ENCODE measurements at places on chromosomes 1 and 21.

DNA sequence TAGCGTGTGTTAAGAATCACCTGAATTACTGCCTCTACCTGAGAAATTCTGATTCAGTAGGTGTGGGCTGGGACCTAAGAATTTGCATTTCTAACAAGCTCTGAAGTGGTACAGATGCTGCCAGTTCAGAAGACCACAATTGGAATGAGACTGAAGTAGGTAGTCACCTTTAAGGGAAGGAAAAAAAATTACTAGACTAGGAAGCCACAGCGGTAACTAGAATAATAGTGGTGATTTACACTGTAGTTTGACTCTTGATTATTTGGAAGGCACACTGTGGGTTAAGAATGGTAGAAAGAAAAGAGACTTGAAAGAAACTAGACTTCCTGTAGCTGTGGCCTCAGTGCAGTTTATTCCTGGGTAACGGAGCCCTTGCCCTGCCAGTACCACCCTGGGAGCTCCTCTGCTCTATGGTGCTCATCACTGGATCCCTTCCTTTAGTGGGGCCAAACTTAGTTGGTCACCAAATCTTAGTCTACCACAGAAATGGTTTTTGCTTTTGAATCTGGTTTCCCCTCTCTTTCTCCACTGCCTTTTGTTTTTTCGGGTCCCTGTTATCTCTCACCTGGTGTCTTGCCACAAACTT, 43.6 kb downstream of the ARID1A start:
- no peak for DNase-seq

DNA sequence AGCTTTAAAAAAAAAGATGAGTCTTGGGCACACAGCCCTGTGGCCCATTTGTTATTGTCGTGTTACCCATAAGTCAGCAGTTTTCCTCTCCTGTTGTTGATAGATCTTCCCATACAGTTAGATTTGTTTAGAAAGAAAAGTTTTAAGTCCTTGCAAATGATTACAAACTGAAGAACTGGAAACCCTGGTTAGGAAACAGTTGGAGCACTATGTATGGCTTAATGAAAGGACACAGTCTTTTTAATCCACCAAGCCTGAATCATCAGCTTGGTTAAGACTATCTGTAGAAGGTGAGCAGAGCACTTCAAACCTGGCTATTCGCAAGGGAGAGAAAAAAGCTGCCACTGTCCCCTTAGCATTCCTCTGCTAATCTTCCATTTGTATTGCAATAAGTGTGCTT, 241.0 kb downstream of the DISC1 start:
- DNase-seq = no peak

- no peak for DNase-seq
These were observed 102.0 kb upstream of the BRINP3 start for GRCh38 chr1:190579552-190580193.

GRCh38 chr1:90809093-90809492, 92.0 kb upstream of the BARHL2 start:
- no peak for DNase-seq

DNA sequence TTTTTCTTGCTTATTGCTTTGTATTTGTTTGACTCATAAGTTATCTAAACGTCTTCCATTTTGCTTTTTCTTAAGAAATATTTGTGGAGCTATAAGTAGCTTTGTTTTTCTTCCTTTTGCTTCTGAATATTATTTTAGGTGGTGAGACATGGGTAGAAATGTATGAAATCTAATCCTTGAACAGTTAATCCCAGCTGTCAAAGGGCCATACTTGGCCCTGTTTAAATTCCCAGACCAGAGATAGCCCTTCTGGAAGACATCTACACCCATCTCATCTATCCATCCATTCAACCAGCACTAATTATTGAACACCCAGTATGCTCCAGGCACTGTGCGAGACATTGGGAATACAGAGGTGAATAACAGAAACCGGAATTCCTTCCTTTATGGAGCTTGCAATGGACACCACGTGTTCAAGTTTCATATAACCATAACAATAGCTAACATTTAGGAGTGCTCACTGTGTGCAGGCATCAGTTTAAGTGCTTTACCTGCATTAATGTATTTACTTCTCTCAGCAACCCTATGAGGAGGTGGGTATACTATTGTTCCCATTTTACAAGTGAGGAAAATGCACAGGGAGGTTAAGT, 8.7 kb downstream of the TACSTD2 start:
- DNase-seq = no peak

DNA sequence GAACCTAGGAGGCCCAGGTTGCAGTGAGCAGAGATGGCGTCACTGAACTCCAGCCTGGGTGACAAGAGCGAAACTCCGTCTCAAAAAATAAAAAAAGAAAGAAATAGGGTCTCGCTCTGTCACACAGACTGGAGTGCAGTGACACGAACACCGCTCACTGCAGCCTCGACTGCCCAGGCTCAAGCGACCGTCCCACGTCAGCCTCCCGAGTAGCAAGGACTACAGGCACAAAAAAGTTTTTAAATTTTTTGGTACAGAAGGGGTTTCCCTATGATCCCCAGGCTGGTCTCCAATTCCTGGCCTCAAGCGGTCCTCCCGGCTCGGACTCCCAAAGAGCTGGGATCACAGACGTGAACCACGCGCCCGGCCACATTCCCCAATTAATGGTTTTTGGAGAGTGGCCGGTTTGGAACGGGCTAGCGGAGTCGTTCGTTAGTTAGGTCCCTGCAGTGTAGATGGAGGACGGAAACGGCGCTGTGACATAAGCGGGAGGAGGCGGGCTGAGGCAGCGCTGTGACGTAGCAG, 611 bp upstream of the GUK1 start:
- DNase-seq = no peak

DNA sequence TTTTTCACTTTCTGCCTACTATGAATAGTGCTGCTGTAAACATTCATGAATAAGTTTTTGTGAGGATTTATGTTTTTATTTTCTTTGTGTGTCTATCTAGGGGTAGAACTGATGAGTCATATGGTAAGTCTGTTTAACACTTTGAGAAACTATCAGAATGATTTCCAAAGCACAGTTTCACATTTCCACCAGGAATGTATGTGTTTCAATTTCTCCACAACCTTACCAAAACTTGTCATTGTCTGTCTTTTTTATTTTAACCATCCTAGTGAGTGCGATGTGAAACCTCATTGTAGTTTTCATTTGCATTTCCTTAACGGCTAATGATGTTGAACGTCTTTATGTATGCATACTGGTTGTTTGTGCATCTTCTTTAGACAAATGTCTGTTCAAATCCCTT, 23.5 kb downstream of the RNASEL start:
- no peak for DNase-seq

DNA sequence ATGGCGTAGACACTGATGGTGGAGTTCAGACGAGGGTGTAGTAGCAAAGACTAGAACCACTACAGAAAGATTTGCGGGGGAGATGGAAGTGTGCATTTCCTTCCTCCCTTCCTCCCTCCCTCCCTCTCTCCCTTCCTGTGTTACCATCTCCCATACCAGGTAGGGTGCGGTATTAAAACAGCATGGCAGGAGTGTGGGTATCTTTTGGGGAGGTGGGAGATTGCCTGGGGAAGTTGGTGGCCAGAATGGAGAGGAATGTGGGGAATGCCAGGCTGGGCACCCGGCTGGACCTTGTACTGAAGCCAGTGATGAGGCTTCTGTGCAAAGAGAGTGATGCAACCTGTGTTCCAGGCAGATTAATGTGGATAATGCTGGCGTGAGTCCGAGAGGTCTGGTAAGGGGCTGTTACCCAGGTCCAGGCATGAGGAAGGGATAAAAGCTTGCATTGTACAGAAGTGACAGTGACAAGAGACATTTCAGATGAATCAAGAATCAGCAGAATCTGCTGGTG, 30.3 kb upstream of the PPP2R5A start:
- no peak for DNase-seq

DNA sequence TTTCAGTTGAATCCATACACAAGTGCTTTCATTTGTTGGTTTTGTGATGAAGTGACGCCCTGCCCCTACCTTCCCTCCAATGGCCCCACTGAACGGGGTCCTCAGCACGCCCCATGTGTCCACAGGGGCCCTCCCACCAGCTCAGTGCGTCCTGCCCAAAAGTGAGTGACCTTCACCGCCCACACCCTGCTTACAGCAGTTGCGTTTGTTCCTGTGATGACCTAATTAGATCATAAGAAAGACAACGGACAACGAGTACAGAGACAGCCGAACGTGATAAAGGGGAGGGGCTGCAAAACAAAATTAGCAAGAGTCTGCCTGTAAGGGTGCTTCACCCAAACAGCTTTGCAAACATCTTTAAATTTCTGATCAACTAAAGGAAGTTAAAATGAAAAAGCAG, 38.2 kb upstream of the RIPK4 start:
- no peak for DNase-seq

DNA sequence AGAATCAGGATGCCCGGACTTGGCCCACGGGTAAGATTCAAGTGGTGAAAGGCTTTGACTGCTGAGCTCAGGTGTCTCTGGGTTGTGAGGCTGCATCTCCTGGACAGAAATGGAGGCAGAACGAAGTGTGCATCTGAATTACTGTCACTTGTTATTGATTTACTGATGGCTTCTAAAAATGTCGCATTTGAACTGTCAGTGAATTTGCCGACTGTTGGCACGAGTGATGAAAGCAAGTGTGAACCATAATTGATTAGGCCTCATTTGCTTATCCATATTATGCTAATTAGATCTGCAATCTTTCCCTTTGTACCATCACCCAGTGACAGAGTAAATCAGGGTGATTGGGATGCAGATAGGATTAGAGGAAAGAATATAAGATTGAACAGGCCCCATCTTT, 252.4 kb downstream of the NUF2 start:
- DNase-seq = no peak

GRCh38 chr1:20654104-20654690, 7.0 kb downstream of the DDOST start:
- no peak for DNase-seq

GRCh38 chr1:33260439-33260838, 4.1 kb downstream of the ZNF362 start:
- peak; percentile 56 for DNase-seq

DNA sequence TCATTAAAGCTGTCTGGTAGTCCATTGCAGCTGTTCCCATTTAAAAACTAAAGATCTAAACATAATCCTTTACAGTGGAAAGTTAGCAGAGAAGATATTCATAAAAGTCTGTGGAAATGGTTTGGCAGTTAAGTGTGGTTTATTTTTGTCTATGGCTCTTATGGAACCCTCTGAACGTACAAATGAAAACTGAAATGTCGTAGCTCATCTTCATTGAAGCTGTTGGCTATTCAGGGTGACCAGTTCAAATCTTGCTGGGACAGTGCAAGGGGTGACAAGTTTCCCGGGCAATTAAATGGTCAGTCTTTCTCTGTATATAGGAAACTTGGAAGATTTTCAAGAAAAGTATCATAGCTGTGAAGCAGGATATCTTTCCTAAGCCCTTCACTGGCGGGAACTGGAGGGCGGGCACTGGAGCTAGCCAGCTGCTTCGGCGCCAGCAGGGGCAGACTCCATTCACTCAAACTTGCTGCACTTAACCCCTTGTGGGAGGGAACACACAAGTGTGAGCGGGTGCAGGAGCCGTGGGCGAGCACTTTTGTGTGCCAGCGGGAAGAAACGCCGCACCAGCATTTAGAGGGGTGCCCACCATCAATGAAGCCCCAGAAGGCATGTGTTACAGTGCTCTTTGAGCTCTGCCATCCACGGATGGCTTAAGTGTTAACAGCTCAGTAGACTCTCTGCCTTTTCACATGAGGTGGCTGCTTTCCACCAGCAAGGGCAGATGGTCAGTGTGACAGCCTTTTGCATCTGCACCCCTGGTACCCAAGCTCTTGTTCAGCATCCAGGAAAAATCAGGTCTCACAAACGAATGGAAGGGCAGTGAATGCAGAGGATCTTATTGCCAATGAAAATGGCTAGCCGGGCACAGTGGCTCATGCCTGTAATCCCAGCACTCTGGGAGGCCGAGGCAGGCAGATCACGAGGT, 232.1 kb upstream of the KAZN start:
- no peak for DNase-seq

DNA sequence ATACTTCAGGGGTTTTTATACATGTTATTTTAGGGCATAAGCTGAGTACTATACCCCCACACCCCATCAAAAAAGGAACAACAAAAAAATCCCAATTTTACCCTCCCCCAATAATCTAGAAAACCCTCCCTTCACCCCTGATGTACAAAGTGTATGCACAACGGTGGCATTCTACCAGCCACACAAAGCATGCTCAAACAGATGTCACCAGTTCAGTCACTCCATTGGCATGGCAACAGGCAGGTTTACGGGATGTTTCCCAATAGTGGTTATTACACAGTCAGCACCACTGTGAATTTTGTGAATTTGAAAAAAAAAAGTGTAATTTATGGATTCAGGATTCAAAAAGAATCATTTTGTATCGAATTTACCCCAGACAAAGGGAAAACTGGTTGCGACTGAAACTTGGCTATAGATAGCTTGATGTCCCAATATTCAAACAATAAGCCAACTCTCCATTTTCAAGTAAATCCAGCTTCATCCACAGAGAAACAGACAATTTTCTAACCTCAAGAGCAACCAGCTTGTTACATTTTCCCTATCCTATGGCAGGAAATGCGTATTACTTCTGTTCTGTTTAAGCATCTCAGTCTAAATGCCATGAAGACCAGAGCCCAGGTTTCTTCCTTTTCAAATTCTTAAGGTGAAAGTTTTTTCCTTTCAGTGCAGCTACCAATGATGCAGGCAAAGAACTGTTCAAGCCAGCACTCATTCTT, 34.0 kb upstream of the SLC45A3 start:
- DNase-seq = no peak

DNA sequence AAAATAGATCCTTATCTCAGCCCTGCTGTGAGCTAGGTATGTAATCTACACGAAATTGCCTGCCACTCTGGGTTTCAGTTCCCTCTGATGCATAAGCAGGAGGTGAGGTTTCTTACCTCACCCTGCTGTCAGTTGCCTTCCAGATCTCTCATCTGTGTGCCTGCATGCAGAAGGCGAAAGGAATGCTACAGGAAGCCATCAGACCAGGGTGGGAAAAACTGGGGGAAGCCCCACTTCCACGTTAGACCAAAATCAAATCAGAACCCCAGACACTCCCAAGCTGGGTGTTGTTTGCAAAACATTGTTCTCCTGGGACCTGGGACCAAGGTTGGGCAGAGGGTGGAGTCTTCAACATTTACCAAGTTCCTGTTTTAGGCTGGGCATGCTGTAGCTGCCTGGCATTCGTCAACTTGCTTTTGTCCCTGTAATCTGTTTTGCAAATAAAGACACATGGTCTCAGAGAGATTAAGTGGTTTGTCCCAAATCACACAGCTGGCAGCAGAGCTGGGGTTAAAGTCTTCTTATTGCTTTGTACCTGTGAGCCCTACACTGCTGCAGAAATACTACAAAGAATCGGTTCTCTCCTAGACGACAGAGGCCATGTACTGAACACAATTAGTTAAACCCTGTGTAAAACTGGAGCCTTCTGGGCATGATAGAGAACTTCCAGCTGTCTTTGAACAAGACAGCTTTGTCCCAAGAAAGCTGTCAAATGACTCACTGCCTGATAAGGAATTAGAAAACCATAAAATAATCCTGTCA, 389.7 kb upstream of the RUNX1 start:
- DNase-seq = no peak

Data from NCI-H187 treated with DMSO at 0.1 percent for 48 hours (cell line).